ENCODE measurements at places on chromosomes 1 and 21.
A peak's percentile ranks its signal among the peaks of the same experiment; 100 is the strongest.

DNA sequence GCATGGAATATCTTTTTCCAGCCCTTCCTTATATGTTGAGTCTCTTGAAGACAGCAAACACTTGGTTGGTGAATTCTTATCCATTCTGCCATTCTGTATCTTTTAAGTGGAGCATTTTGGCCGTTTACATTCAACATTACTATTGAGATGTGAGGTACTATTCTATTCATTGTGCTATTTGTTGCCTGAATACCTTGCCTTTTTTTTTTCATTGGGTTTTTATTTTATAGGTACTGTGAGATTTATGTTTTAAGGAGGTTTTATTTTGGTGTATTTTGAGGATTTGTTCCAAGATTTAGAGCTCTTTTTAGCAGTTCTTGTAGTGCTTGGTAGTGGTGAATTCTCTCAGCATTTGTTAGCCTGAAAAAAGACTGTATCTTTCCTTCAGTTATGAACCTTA lies 60.6 kb upstream of the ASPM start:
- no peak for DNase-seq

DNA sequence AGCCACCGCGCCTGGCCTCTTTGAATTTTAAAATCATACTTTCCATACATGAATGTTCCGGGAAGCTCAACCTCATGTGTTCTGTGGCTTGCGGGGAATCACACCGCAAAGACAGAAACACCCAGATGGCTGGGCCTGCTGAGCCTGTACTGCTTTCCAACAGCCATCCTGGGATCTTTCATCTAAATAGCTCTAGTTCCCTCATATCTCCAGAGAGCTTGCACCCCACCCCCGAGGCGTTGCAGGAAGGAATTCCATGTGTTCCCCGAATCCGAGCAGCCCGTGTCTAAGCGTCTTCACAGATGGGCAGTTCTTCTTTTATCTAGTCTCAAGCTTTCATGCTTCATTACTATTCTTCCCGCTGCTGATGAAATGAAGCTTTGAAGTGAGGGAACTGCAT lies 66.4 kb downstream of the IGSF21 start:
- no peak for DNase-seq

DNA sequence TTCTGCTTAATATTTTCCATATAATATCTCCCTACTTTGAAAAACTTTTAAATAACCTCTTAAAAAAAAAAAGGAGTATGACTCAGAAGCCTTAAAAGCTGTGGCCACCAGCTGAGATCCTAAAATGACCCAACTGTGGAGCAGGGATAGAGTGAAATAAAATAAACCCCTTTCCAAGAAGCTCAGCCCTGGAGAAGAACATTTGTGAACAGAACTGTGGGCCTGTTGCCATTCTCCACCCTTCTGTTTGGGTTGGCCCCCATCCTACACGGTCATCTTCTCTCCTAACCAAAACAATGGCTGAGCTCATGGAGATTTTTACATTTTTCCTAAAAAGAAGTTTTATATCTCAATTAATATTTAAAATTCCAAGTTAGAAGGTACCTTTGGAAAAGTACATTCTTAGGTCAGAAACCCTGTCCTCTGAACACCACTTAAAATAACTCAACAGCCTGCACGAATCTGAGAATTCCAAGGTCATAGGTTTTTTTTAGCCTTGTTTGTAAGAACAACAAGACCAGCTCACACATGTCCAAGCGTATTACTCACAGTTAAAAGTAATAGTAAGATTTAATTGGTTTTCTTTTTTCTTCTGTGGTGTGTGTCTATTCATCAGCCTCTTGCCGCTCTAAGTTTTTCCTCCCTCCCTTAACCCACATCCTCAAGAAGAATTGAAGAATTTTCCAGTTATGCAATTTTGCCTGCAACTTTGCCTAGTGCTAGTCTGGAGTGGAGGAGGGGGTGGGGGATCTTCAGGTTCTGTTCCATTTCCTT lies 107.7 kb upstream of the ERRFI1 start:
- no peak for DNase-seq

GRCh38 chr1:70117046-70117445 lies 88.3 kb downstream of the LRRC40 start:
- no peak for DNase-seq

GRCh38 chr1:236800002-236800620 lies 5.0 kb downstream of the MTR start:
- DNase-seq: peak; percentile 18

- DNase-seq: no peak
These were observed 14.0 kb upstream of the RAP1A start for GRCh38 chr1:111605576-111605975.

DNA sequence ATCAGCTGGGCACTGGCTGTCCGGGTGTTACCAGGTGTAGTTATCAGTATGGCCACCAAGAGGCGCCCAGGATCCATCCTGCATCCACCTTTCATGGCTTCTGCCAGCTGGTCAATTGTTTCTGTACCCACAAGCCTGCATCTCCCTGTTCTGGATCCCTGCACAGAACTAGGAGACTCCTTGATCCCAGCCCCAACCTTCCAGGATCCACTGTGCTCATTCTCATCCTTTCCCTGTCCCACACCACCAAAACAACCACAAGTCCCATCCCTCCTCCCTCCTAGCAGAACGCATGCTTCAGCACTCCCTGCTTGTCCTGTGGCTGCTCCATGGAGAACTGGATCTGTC lies 27.2 kb upstream of the FOXE3 start:
- peak; percentile 71 for DNase-seq

DNA sequence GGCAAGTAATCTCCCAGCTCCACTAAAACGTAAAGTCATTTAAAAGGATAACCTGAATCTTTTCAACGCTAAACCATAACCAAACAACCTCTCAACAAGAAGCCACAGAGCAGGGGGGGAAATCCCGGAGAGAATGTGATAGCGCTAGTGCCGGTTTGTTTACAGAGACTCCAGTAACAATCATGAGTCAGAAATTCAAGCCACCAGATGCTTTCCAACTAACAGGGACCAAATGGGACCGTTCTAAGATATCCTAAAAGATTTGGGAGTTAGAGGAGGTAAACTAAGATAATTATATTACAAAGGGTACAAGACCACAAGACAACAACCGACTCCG lies 825 bp downstream of the DCAF8 start:
- DNase-seq: peak; percentile 88

DNA sequence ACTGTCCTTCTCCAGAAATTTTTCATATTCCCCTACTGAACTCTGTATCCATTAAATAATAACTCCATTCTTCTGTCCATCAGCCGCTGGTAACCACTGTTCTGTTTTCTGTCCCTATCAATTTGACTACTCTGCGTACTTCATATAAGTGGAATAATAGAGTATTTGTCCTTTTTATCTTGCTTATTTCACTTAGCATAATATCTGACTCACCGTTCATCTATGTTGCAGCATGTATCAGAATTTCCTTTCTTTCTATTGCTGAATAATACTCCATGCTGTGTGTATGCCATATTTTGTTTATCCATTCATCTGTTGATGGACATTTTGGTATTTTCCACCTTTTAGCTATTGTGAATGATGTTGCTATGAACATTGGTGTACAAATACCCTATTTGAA lies 71.9 kb downstream of the CEP350 start:
- DNase-seq: no peak

DNA sequence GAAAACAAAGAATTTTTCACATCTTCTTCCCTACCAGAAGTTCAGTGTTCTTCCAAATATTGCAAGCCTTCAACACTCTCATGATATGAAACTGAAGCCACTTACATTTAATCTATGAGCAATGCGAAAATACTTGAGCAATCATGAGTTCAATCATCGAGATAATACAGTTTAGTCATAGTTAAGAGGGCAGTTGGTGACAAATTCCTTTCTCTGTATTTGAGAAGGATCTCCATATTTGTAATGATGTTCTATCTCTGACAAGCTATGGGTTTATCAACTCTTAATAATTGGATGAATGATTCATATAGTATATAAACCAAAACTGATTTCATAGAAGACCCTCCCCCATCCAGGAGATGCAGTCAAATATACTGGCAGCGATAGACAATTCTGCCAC lies 29.7 kb upstream of the PYHIN1 start:
- DNase-seq: no peak

GRCh38 chr1:181080556-181080955 lies 7.9 kb upstream of the IER5 start:
- no peak for DNase-seq

DNA sequence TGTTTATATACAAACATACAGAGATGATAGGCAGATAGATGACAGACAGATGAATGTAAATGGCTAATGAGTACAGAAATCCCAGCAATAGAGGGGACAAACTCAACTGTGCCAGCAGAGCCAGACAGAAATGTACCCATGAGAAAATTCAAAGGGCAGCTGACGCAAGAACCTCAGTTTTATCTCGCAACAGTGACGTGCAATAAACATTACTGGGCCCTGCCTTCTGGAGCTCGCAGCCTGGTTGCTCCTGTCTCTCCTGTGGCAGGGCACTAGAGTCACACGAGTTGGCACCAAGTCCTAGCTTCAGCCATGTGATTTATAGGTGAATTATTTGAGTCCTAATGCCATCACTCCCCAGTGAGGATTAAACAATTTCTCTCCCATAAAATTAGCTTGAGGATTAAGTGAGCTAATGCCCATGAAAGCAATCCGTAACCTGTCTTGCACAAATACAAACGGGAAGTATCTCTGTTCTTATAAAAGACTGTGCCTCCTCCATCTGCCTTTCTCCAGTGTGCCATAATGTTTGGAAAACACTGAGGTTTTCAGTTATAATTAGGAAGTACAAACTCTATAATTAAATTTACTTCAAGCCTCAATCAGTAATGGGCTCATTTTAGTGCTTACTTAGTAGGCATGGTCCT lies 50.7 kb downstream of the VAV3 start:
- no peak for DNase-seq

GRCh38 chr1:74455390-74455789 lies 57.0 kb downstream of the LRRC53 start:
- no peak for DNase-seq

DNA sequence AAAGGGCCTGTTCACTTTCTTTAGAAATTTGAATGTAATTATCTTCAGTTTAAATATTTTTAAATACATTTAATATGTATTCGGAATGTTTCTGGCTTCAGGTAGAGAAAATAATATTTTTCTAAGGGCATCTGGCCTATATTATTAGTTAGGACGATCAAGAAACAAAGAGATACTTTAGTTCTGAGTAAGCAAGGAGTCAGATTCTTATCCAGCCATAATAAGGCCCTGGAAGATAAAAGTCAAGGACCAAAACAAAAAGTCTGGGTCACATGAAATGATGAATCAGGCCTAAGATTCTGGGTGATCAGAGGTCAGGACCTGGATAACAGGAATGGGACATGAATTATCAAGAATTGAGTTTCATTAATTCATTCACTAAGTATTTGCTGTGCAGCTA lies 6.3 kb downstream of the PHC2 start:
- DNase-seq: no peak

DNA sequence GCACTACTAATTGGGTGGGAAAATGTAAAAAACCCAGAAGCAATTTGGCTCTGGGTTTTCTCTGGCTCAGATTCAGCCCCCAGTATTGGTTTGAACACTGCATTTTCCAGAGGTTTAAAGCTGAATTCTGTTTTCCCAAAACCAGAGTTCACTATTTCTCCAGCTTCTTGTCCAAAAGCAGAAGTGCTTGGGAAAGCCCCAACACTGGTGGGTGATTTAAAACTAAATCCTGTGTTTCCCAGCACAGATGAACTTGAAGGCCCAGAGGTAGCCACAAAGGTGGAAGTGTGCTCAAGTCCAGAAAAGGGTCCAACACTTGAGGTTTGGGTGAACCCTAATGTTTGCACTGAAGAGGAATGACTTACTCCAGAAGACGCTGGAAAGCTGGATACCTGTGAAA lies 678 bp downstream of the MCM3AP start:
- DNase-seq: no peak

DNA sequence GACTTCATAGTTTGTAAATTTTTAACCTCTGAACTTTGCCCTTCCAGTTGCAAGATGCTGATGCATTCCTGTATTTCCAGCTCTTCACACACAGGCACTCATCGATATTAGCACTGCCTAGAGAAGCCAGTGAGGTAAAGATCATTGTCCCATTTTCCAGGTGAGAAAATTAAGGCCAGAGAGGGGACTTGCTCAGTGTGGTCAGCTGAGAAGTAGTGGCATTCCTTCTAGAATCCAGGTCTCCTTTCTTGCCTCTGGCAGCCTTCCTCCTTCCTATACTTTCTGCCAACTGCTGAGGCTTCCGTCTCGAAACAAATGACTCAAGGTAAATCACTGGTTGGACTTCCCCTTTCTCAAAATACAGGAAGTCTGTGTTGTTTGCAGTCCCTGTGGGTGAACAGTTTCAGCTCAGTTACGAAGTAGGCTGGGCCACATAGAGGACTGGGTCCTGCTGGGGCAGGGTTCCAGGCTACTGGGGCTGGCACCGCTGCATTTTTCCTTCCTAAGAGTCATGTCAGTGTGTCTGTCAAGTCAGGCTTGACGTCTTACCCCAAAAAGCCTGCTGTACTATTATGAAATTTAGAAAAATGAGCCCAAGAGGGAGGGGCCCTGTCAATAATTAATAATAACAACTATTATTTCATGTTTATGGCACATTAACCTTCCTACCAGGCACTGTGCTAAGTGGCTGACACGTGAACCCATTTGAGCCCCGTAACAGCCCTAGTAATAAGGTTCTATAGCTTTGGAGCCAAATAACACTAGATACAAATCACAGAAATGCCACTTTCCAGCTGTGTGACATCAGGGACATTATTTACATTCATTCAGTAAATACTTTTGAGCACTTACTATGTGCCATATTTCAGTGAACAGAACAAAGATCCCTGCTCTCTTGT lies 16.6 kb upstream of the RNF19B start:
- peak; percentile 84 for DNase-seq
